ENCODE measurements at places on chromosomes 7 and 10.

GRCh38 chr7:31113660-31114059, 61.6 kb downstream of the ADCYAP1R1 start:
- no peak for DNase-seq

DNA sequence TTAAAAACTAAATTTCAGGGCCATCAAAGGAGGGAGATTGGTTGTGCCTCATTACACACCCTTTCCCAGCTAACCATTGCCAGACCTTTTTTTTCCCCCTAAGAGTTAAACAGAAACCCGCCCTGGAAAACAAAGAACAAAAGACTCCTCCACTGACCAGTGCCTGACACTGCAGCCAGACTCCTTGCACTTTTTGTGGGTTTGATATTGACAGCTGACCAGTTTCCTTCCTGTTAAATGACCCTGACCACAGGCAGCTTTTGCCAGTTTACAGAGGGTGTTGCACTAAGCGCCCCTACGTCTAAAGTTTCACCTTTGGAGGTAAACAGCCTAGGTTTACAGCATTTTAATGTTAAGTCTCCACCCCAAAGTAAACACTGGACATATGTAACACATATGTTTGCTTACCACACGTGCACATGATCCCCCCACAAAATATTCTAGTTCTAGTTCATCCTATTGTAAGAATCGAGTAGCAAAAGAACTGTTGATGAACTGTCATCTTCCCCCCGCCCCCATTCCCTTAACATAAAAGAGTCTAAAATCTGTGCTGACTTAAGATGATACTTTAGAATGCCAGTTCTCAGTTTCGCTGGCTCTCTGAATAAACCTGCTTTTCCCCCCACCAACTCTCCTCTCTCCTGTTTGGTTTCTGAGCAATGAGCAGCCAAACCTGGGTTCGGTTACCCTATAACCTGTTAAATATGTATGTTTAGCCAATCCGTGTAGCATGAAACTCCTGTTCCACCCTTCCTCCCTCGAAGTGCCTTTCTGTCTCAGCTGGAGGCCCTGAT, 38.0 kb downstream of the FOXI2 start:
- no peak for DNase-seq

GRCh38 chr7:116194115-116194514, 16.2 kb upstream of the TES start:
- DNase-seq = no peak

DNA sequence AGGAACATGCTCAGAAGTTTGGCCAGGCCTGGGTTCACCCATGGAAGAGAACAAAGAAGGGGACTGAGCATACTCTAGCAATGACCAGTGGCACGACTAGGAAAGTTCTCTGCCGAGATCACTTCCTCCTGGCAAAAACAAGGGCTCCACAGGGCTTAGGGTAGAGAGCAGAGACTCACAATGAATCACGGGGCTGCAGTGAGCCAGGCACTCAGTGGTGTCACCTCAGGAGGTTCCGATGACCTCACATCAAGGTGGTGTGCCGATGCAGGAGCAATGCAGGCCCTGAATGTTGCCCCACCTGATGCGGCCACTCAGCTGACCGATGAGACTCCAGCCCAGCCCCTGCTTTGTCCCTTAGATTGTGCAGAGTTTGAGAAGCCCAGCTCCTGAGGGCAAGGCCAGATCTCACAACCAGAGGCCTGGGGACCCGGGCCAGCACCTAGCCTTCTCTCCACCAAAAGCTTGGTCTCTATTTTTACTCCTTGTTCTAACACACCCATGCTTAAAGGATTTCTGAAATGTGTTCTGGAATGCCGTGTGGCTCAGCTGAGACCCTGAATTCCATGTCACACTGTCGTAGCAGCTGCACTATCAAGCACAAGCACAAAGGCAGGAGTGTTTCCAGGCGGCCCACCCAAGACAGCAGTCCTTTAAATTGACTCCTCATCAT, 60.9 kb downstream of the COBL start:
- DNase-seq = no peak

DNA sequence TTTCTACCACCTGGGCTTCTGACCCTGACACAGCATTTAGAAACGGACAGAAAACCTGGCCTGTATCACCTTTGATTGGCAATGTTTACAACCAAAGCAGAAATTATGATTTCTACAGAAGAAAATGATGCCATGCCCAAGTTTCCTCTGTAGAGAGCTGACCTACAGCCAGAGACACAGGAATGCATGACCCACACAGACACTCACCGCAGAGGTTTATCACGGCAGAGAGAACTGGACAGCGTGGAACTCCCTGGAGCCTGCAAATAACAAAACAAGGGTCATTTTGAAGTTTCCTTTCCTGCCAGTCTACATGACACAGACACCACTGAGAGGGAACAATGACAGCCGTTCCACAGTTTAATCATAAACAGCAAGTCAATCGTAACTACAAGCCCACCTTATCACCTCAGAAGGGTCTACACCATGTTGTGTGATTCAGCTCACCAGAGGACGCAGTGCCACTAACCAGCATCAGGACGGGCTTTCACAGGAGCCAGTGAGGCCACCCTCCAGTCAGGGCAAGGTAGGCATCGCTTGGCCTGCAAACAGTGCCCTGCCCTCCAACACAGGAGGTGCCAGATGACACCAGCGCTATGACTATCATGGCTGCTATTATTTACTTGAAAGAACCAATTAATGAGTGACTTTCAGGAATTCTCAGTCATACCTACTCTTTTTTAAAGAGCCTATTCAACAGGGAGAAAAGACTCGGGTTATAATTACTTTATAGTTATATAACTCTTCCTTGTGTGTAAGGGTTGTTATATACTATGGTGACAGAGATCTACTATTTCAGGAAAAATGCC, 139.9 kb downstream of the TNS3 start:
- DNase-seq = no peak

- DNase-seq = peak; percentile 18
Measured at GRCh38 chr7:113283861-113284260, 165.5 kb upstream of the SMIM30 start.

GRCh38 chr10:113959383-113959760, 84.3 kb upstream of the ADRB1 start:
- DNase-seq = peak; percentile 49

- DNase-seq = no peak
Measured at GRCh38 chr7:82158327-82158726, 285.2 kb downstream of the CACNA2D1 start.

GRCh38 chr10:17348501-17349349, 105.7 kb downstream of the ST8SIA6 start:
- peak; percentile 24 for DNase-seq

GRCh38 chr7:41592236-41592635, 110.7 kb downstream of the INHBA start:
- DNase-seq = no peak

DNA sequence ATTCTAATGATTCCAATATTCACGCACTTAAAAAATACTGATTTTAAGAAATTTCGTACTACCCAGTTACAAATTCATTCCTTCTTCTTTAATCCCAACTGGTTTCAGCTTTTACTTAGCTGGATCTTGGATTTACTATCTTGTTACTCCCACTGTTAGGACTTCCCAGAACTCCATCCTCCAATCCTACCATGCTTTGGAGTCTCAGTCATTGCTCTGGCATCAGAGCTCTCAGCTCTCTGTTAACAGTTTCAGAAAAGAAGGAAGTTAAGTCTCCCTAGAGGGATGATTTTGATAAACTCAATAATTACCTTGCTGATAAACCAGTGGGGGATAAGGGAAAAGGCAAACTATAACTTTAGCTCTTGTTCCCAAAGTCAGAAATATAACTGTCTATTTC, 9.5 kb downstream of the PPA1 start:
- DNase-seq = no peak

GRCh38 chr7:3655635-3656034, 354.6 kb downstream of the SDK1 start:
- no peak for DNase-seq

DNA sequence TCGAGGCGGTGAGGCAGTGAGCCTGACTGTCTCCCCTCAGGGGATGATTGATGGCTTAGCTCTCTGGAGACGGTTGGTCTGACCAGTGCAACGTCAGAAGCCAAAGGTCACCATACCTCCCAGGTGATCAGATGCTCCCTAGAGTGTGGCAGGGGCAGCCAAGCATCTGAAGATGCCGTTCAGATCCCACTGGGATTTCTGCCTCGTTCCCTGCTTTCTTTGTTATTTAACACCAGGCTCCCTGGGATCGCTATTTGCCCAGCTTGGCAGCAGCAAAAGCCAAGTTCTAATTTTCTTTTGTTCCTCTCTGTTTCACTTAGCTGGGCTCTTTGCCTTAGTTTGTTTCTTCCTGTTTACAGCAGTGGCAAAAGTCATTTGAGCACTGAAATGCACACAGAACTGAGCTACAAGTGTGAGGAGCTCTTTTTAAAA, 53.5 kb upstream of the SVIL start:
- no peak for DNase-seq

DNA sequence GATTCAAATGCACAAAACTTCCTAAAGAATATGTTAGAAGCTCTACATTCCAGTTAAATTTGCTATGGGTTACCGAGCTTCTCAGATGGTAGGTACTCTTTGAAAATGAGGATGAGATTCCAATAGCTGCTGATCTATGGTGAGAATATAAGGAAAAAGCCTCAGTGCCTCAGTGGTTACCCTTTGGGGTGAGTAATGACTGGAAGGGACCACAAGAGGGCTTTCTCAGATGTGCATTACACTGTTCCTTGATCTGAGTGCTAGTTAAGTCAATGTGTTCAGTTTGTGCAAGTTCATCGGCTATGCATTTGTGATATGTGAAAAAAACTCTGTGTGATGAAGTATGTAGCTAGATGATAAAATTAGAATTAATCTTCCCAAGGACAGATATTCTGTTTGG, 3.5 kb downstream of the NRCAM start:
- no peak for DNase-seq

DNA sequence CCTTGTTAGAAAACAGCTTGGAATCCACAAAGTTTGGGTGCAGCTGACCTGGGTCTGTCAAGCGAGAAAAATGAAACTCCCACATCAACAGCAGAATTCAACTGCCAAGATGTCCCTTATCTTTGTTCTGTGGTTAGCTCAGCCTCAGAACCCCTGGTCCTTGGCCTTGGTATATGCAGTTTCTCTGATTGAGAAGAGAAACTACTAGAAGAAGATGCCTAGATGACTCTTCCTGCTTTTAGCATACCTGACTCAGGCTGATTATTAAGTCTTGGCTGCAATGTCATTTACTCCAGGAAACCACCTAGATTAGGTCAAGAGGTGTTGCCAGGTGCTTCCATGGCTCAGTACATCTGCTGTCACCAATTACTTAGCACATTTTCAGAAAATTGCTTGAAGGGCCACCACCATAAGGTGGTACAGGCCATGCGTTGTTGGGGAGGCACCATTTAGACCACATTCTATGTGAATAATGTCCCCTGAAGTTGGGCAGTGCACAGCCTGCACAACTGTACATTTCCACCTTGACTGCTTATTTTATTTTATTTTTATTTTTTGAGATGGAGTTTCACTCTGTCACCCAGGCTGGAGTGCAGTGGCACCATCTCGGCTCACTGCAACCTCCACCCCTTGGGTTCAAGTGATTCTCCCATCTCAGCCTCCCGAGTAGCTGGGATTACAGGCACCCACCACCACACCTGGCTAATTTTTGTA, 59.4 kb upstream of the ZNF438 start:
- no peak for DNase-seq

- DNase-seq = no peak
Measured at GRCh38 chr10:114347241-114347640, 57.1 kb downstream of the AFAP1L2 start.

- no peak for DNase-seq
Measured at GRCh38 chr7:47505312-47506007, 76.5 kb downstream of the TNS3 start.

DNA sequence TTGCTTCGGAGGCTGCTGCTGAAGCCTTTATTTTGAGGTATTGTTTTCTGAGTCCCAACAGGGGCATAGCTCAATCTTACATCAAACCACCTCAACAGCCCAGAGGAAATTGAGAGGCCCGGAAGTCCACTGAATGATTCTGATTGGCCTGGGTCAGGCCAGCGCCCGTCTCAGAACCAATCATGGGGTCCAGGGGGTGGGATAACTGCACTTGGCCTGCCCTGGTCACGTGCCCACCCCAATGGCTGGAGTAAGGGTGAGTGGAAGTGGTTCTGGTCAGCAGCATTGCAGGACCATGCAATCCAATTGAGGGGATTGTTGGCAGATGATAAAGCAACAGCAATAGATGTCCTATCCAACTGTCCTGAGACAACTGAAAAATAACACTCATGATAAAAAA, 190.6 kb downstream of the HERPUD2 start:
- no peak for DNase-seq

GRCh38 chr10:126240483-126240882, 147.8 kb downstream of the ADAM12 start:
- DNase-seq = no peak

DNA sequence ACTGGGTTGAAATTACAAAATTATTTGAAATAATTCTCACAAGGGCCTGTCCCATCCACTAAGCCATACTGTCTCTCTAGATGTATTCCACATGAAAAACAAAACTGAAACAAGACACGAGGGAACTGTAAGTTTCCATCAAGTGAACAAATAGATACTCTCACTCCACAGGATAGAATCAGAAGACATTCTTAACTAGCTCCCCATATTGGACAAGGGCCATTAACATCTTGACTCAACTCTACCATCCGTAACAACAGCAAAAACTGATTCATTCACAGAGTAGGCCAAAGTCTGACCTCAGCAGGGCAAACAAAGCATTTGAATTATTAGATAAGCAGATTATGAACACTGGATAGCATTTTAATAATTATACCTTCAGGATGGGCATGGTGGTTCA, 29.1 kb downstream of the UBE2H start:
- DNase-seq = no peak

DNA sequence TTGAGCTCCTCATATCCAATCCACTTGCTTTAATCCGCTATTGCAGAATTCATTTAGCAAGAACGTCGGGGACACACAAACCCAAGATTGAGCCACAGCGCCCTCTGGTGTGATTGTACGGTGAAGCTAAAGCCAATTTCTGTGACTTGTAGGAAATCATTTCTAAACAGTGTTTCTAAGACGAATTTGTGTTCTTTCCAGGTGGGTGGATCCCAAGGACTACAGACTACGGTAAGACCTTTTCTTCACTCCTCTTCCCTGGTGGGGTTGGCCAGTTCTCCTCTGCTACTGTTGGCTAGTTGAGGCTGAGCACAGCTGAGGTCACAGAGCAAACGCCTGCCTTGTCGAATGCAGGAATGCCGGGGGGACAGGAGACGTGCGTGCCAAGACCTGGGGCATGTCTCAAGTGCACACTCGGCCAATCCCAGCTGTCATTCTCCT, 5.2 kb downstream of the DMBT1 start:
- DNase-seq = no peak

DNA sequence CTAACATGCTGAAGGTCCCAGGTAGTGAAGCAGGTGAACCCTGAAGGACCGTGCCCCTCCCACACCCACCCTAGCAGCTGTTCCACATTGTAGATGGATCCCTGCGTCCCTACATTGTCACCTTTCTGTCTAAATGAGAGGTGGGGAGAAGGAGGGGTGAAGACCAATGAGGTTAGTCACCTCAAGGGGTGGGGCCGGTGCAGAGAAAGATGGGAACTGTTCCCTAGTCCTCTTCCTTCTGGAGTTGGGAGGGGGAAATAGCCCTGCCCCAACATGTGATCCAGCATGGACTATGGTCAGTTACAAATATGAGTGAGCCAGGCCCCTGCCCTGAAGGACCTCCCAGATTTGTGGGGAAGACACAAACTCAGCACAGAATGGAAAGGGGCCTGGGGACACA, 124.5 kb downstream of the LHPP start:
- DNase-seq = no peak

All from SJSA1 (cell line).